Right renal pelvis (tissue), 4 donors: ENCODE measurements at places on chromosomes 2 and 18.

- DNase-seq: no peak
Measured at GRCh38 chr18:77969972-77970371, 720.3 kb downstream of the GALR1 start.

DNA sequence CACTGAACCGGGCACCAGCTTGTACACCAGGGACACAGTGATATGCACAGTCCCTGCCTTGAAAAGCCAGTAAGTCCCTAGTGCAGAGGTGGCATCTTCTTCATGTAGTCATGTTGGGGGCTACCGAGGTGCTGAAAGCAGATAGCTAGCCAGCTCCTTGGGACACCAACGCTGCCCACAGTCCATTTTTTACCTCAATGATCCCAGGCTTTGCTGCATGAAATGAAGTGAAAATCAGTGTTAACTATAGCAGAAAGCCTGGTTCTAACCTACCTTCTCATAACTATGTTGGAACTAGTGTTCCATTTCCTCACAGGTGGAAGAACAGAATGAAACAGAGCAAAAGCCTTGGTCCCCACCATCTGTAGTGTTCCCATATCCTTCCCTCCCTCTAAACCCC lies 66.6 kb upstream of the EML6 start:
- no peak for DNase-seq

GRCh38 chr18:25141886-25142285 lies 210.1 kb downstream of the ZNF521 start:
- DNase-seq: no peak

DNA sequence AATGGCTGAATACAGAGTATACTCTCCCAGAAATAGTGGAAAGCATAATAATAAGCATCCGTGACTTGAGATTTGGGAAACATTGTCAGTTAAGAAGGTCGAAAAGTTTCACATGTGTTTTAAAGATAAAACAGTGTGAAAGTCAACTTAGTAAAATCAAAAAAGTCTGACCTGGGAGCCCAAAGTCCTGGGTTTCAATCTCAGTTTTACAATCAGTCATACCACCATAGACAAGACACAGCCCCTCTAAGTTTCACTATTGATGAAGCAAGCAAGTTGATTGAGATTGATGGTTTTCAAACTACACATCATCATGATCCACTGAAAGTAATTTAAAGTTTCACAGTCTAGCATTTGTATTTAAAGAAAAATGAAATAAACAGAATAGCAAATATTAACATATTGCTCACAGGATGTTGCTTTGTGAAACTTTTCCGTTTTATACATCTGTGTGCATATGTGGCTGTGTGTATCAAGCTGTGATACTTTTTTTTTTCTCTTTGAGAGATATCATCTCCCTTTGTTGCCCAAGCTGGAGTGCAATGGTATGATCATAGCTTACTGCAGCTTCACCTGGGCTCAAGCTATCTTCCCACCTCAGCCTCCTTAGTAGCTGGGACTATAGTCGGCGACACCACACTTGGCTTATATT lies 71.1 kb downstream of the PIK3C3 start:
- no peak for DNase-seq

- no peak for DNase-seq
Measured at GRCh38 chr2:239266779-239267287, 134.0 kb downstream of the HDAC4 start.
